Stimulated activated CD8-positive, alpha-beta memory T cell treated with anti-CD3 and anti-CD28 coated beads, Interleukin-4, amount 100 ng/mL, for 4 hours (primary cell): ENCODE measurements at places on chromosomes 11 and 22.

DNA sequence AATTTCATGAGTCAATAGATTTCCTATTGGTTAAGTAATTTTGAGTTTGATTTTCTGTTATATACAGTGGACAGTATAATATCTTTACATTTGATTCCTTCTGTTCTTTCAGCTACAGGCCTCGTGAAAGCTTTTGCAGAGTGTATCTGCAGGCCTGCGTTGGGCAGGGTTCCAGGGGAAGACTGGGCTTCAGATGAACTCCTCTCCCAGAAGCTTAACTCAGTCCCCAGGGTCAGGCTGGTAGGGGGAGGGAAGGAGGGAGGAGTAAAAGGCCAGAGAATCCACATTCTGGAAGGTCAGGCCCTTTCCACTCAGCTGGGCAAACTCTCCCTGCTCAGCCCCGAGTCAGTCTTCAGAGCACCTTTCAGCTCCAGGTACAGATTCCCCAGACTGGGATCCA, 100.4 kb upstream of the NECTIN1 start:
- no peak for DNase-seq

- DNase-seq: no peak
Observed at GRCh38 chr22:19760951-19761724, 560 bp downstream of the TBX1 start.

GRCh38 chr22:42375982-42376381, 56.2 kb downstream of the NFAM1 start:
- DNase-seq: no peak

GRCh38 chr11:438101-438844, 3.5 kb downstream of the ANO9 start:
- DNase-seq: no peak
